Hindlimb muscle (tissue), 1 donor: ENCODE measurements at places on chromosomes 7 and 10. TPM values are rescaled to one million over a fixed set of nuclear protein-coding genes. Genes with fewer than 3 reads are reported as not detected.

- no peak for DNase-seq
Measured at GRCh38 chr10:58502956-58503355, 9.7 kb upstream of the BICC1 start.

GRCh38 chr7:86848226-86848625 lies 204.5 kb downstream of the GRM3 start:
- no peak for DNase-seq

The CNPY1 gene
- not detected for polyA plus RNA-seq

The CACNB2 gene
- 1.2 TPM for polyA plus RNA-seq

- peak; percentile 21 for DNase-seq
Measured at GRCh38 chr7:132655131-132655727, 79.0 kb upstream of the PLXNA4 start.

GRCh38 chr7:109873296-109873695 lies 1217.6 kb upstream of the LRRN3 start:
- DNase-seq = no peak

DNA sequence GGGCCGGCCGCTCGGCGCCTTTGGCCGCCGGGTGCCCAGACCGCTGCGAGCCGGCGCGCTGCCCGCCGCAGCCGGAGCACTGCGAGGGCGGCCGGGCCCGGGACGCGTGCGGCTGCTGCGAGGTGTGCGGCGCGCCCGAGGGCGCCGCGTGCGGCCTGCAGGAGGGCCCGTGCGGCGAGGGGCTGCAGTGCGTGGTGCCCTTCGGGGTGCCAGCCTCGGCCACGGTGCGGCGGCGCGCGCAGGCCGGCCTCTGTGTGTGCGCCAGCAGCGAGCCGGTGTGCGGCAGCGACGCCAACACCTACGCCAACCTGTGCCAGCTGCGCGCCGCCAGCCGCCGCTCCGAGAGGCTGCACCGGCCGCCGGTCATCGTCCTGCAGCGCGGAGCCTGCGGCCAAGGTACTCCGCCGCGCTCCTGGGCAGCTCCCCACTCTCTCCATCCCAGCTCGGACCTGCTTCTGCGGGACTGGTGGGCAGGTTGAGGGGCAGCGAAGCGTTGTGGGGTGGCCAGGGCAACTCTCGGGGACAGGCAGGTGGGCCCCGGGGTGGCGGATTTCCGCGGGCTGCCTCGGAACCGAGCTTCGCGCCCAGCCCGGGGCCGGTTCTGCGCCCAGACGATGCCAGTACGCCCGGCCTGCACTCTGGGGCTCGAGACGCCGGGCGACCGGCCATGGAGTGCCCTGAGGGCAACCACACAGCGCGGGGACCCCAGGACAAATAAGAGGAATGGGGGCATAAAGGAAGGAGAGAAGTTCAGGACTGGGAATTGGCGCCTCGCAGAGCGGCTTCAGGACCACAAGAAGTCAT lies 578 bp downstream of the HTRA1 start:
- DNase-seq = no peak

GRCh38 chr7:79091661-79092060 lies 361.8 kb downstream of the MAGI2 start:
- DNase-seq = no peak

GRCh38 chr10:4784667-4785333 lies 41.2 kb upstream of the AKR1E2 start:
- no peak for DNase-seq

The FBXL13 gene
- polyA plus RNA-seq = 0.76 TPM

- DNase-seq = no peak
Measured at GRCh38 chr10:17453373-17454091, 863 bp downstream of the ST8SIA6 start.

GRCh38 chr10:97291357-97292096 lies 910 bp downstream of the ARHGAP19 start:
- no peak for DNase-seq

GRCh38 chr7:27155816-27156507 lies 513 bp downstream of the HOXA7 start:
- peak; percentile 59 for DNase-seq

The ADAM12 gene
- polyA plus RNA-seq = 18.6 TPM

The CPN1 gene
- not detected for polyA plus RNA-seq

DNA sequence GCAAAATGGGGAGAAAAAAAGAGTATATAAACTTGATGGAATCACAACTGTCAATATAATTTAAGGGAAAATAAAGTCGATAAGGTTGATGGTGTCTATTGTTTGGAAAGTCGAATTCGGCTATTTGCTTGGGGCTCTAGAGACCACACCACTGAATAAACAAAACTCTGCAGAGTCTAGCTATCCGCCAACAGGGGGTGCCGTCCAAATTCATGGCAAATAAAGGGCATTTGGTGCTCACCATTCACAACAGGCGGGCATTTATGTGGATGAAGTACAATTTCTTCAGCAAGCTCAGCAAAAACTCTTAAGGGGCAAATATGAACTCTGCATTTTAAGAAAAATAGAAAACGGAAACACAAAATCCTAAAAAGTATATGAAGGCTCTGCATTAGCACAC lies 23.3 kb downstream of the CD36 start:
- no peak for DNase-seq

The OR2A5 gene
- polyA plus RNA-seq = not detected

GRCh38 chr10:109853921-109854320 lies 69.4 kb downstream of the XPNPEP1 start:
- no peak for DNase-seq

DNA sequence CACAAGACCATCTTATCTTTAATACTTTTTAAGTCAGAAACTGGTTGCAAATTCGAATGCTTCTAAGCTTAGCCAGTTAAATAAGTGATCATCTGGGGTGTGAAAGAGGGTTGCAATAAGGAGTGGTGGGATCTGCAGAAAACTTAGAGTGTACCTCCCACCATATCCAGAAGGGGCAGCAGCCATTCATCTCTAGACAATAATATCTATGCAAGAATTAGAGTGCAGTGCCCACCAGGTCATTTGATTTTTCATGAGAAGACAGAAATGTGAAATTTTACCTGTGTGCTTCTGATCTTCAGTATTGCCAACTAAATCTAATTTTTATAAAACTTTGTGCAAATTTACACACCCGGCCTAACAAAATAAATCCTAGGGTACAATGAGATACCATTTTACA lies 127.2 kb upstream of the SP4 start:
- no peak for DNase-seq

GRCh38 chr10:86036544-86036831 lies 330.1 kb downstream of the GRID1 start:
- DNase-seq = no peak

DNA sequence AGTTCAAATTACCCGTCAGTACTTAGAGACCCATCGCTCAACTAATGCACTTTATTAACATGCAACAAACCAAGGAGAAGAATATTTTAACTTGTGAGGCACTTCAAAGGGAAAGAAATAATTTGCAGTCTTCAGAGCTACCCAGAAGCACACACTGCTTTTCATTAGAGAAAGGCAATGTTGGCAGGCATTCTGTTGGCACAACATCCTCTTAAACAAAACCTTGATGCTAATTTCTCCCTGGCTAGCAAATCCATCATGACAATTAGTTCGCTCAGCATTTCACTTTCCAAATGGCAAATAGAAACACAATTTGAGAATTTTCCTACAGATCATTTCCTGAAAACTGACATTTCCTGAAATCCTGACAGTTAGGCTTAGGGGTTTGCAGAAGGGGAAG lies 155.6 kb upstream of the FAM13C start:
- DNase-seq = no peak

- DNase-seq = no peak
Measured at GRCh38 chr10:43980313-43980712, 331.6 kb upstream of the ZNF32 start.

DNA sequence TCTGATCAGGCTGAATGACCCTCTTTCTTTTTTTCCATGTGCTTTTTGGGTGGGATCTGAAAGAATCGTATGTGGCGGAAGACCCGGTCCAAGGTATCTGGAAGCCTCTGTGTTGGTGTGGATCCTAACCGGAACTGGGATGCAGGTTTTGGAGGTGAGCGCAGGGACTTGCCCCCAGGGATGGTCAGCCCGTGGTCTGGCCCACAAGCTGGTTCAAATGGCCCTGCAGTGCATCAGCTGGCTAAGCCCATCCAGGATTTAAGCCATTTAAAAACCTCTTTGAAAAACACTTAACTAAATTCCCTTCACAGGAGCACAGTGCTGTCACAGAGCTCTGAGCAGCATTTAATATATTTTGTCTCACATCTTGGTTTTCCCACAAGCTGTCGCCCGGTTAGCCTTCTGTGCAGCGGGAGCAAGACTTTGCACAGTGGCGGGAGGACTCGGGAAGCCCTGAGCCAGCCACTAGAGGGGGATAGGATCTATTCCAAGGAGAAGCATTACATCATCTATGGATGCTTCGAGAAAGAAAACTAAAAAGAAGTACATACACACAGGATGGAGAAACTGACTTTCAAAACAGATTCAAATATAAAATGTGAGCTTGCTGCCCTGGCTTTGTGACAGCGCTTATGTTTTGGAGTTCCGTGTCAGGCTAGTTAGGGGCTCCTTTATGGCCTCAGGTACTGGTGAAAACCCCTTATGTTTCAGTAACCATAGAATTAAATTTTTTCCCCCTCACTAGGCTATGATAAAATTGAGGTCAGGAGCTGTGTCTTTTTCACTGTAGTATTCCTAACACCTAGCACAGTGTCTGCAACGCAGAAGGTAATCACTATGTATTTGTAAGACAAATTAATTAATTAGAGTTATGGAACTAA lies 11.3 kb downstream of the CPA2 start:
- DNase-seq = peak; percentile 80

The NPFFR1 gene
- 0.09 TPM for polyA plus RNA-seq

GRCh38 chr10:43308986-43309385 lies 42.1 kb upstream of the RASGEF1A start:
- no peak for DNase-seq

DNA sequence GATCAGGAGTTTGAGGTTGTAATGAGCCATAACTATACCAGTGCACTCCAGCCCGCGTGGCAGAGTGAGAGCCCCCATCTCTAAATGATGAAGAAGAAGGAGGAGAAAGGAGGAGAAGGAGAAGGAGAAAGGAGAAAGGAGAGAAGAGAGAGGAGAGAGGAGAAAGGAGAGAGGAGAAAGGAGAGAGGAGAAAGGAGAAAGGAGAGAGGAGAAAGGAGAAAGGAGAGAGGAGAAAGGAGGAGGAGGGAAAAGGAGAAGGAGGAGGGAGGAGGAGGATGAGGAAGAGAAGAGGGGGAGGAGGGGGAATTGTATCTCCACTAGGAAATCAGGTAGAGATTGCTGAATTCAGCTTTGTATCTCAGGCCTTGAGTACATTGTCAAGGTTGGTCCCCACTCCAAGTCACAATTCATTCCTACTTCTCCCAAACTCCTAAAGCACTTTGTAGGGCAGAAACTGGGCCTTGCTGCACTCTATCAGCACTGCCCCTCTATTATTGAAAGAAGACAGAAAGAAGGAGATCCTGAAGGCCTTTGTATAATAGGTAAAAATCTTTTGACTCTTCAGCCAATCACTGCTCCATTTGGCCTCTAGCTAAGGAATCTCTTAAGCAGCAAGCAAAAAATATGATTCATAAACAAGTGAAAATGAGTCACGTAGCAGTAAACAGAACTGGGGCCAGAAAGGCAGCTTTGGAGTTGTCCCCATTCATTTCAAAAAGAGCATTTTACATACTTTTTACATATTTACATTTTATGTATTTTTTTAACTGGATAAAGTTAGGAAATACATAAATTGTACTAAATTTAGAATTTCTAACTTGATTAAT lies 178.0 kb downstream of the IMMP2L start:
- no peak for DNase-seq

GRCh38 chr7:4003503-4003902 lies 678.6 kb upstream of the FOXK1 start:
- no peak for DNase-seq
